Osteoblast (primary cell): ENCODE measurements at places on chromosomes 2 and 18. TPM values are rescaled to one million over a fixed set of nuclear protein-coding genes. Genes with fewer than 3 reads are reported as not detected.

- H3K36me3 ChIP-seq: no peaks in the 10 kb centered on the region
- H3K27ac ChIP-seq: no peak overlapping the region
These were observed 261.6 kb downstream of the ASXL3 start for GRCh38 chr18:33839452-33840211.

Gene ELMOD3
- total RNA-seq: 20.9 and 22.1 TPM in 2 replicates

GRCh38 chr2:102144128-102144527, 1.6 kb downstream of the IL1R1 start:
- H3K36me3 ChIP-seq: peaks cover 32% of the 10 kb centered on the region
- peak overlapping the region; percentile 84 for H3K27ac ChIP-seq
- H3K4me1 ChIP-seq: peaks cover 29% of the 10 kb centered on the region
- H3K4me3 ChIP-seq: peak overlapping the region; percentile 82
- no peaks in the 10 kb centered on the region for H3K27me3 ChIP-seq

Gene SPHKAP
- not detected in 2 replicates for total RNA-seq

Gene LOXHD1
- not detected in 2 replicates for total RNA-seq
